T-helper 2 cell (primary cell): ENCODE measurements at places on chromosomes 4 and X.

DNA sequence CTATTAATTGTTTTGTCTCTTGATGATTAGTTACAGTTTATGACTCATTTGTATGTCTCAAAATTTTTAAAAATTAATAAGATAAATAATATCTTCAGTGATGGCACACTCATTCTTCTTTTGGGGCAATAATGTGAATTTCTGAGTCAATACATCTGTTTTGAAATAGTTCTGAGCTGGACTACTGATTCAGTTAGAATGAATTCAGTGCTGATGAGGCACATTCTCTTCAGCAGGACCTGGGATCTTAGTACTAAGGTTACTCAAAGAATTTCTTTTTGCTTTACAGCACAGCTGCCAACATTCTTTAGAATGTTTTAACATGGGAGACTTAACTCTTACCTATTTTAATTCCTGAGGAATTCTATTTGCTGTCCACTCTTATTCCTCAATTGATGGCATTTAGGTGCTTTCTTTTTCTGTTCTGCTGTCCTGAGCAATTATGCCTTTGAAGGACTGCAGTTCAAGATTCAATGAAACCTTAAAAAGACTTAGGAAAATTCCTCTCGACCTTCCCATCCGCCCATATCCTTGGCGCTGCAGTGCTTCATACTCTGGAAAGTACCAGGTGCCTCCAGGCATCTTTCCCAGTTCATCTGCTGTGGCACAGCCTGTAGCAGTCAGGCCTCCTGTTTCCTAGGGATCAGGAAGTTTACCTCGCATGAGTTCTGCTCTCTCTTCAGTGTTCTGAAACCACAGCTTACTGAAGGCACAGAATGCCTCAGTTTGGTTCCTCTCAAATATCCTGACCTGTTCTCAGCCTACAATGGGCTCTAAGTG is 213.7 kb downstream of the FSTL5 start:
- DNase-seq, result no peak

DNA sequence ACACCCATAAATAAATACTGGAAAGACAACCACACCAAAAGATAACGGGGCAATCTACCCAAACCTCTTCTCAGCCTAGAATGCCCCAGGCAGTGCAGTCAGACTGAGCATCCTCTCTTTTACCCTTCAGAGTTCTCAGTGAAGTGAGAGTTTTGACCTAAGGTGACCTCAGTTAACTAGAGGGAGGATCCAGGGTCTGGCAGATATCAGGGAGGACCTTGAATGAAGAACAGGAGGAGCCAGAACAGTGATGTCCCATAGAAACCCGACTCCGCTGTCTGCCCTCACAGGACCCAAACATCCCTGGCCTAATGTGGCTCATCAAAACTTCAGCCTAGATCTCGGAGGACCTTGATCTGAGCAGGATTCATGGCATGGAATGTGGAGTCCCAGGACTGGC is at the start of gene MAGEB3:
TSS of gene MAGEB3 (plus strand) at position 263 of the 400 bp plus-strand sequence. CDS start 5,268 bp downstream, outside the sequence.
- no peak for DNase-seq

GRCh38 chrX:149898554-149898953 is 17.6 kb downstream of the MAGEA8 start:
- DNase-seq, result no peak

DNA sequence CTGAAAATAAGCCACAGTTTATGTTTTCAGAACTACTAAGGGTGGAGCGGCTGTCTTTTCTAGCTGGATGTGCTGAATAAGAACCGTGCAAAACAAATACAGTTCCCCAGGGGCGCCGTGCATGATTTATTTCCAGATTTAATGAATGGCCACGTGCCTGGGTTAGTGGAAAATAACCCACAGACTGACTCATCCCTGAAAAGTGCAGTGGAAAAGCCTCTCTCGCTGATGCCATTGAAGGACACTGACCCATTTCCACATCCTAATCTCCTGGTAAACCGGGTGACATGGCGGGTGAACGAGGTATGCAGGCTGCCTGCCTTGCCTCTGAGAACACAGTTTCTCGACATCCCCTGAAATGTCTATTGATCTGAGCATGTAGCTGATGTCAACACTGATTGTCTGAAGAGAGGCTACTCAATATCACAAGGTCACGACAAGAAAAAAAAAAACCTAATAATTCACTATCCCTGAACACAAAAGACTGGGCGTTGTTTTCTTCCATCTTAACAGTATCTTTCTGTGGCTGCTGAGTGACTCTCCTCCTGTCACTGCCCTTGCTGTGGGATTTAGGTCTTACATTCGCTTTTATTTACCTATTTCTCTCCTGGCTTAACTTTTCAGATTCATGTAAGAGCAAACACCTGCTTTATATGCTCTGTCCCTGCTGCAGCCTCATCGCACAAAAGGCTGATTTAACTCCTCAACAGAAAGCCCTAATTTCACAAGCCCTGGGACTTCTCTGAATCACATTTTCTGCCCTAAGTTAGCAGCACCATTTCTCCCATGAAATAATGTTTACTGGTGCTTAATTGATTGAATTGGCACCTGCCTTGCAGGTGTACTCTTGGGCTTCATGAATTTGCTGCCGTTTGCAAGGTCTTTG is 76.9 kb upstream of the SCOC start:
- no peak for DNase-seq

GRCh38 chr4:54539500-54540029 is 118.2 kb upstream of the KIT start:
- DNase-seq, result no peak

GRCh38 chr4:110480031-110480549 is 4.1 kb downstream of the ENPEP start:
- DNase-seq, result no peak

GRCh38 chr4:161714022-161714751 is 449.6 kb downstream of the FSTL5 start:
- DNase-seq, result no peak

DNA sequence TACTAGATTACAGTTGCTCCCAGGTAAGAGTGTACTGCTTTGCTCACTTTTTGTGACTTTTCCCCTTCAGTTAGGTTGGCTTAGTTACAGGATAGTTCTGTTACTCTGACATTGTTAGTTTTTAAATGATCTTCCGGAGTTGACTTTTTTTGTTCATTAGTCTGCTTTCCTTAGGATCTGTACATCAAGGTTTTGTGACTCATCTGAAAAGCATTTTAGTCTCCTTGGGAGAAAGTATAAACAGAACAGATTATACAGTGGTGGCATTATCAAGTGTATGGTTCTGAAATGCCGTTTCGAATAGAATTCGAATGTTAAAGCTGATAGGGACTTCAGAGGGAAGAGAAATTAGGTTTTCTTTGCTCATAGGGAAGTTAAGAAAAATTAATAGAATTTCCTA is 63.3 kb downstream of the USP9X start:
- no peak for DNase-seq

- DNase-seq, result no peak
Measured at GRCh38 chrX:85112293-85112692, 108.6 kb downstream of the APOOL start.

DNA sequence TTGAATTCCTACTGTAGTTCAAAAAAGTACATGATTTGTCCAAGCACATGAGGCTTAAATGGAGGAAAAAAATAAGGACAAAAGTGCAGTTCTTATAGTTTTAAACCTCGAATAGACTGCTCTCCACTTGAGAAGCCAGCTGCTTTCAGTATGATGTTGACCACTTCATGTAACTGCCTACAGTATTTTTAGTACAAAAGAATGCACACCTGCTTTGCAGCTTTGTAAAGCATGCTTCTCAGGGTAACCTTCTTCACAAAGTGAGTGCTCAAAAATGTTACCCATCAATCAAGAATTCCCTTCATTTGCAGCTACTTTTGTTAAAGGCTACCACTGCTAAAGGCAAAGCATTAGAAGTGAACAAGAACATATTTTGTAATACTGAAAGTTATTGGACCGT is 83.4 kb upstream of the FAM47B start:
- DNase-seq, result no peak
